Activated CD4-positive, CD25-positive, alpha-beta regulatory T cell (primary cell): ENCODE measurements at places on chromosomes 11 and 22.

GRCh38 chr11:35425603-35426212, 6.3 kb upstream of the SLC1A2 start:
- no peak for DNase-seq

GRCh38 chr11:11432621-11433319, 79.7 kb upstream of the CSNK2A3 start:
- DNase-seq = no peak

- no peak for DNase-seq
Observed at GRCh38 chr11:12455938-12456337, 78.6 kb downstream of the PARVA start.

DNA sequence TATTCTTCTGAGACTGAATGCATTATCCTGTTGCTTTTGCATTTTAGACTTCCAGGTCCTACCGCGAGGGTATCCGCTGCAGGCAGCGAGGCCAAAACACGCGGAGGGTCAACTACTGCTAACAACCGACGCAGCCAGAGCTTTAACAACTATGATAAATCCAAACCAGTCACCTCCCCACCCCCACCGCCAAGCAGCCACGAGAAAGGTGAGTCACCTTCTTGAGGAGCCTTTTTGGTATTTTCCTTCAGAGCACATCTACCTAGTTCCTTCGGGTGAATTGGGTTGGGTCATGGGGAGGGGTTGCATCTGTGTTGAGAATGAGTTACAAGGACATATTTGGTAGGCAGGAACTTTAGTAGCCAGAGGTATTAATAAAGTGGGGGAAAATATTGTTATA, 179.8 kb downstream of the NAV2 start:
- DNase-seq = no peak

- no peak for DNase-seq
Observed at GRCh38 chr11:85127349-85127748, 499.8 kb downstream of the DLG2 start.

DNA sequence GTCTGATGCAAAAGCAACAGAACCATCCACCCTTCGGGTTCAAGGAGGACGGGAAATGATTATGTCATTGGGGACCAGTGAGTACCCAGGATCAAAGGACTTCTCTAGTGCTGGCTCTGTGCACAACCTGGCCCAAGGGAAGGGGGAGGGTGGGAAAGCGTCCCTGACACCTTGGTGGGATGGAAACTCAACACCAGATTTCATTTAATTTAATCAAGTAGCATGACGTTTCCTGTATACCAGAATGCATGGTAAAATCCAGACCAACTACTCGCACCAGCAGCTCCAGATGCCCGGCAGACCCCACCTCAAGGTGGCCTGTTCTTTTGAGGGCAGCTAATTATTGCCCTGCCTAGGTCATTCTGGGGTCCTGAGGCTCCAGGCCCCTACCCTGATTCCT, 385.1 kb downstream of the CADM1 start:
- no peak for DNase-seq
